ENCODE measurements at places on chromosomes 6 and 20.
A peak's percentile ranks its signal among the peaks of the same experiment; 100 is the strongest.

GRCh38 chr6:40439026-40439800 lies 148.0 kb downstream of the LRFN2 start:
- DNase-seq = no peak
- no peaks in the 10 kb centered on the region for H3K4me1 ChIP-seq
- H3K36me3 ChIP-seq = no peaks in the 10 kb centered on the region
- no peak overlapping the region for H3K27ac ChIP-seq

DNA sequence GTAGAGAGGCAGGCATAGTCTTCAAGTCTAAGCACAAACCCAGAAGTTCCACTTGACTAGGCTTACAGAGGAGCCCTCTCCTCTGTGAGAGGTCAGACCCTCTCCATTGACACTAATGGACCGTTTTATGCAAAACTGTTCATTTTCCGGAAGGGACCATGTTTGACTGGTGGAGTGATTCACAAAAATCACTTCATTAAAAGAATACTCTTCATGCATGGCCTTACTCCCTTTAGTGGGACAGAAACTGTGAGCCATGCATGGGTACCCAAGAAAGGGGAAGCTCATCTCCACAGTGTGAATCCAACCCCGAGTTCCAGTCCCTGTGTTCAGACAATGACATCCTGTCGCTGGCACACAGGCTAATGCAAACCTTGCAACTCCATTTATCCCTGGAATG lies 63.2 kb downstream of the OLIG3 start:
- no peaks in the 10 kb centered on the region for H3K36me3 ChIP-seq
- H3K27ac ChIP-seq = no peak overlapping the region
- no peak for DNase-seq
- H3K27me3 ChIP-seq = no peaks in the 10 kb centered on the region
- H3K4me3 ChIP-seq = no peak overlapping the region
- no peaks in the 10 kb centered on the region for H3K4me1 ChIP-seq

DNA sequence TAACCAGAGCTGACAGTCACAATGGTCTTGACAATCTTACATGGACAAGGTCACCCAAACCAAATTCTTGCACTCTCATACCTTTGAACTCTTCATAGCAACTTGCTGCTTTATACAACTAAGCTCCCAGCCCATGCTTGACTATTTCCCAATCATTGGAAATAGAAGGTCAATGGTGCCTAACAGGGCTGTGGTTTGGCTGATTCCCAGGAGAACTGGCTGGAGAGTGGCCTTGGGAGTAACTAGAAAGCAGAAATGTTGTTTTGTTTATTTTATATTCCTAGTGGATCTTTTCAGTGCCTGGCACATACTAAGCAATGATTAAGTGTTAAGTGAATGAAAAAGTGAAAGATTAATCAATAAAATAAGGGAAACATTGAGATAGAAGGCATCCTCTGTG lies 3.0 kb downstream of the SPINT4 start:
- H3K4me1 ChIP-seq = no peaks in the 10 kb centered on the region
- DNase-seq = no peak
- H3K27me3 ChIP-seq = no peaks in the 10 kb centered on the region
- H3K27ac ChIP-seq = no peak overlapping the region

GRCh38 chr20:46695892-46696291 lies 6.6 kb upstream of the TP53RK start:
- no peaks in the 10 kb centered on the region for H3K27me3 ChIP-seq
- no peak overlapping the region for H3K27ac ChIP-seq
- no peak for DNase-seq
- no peaks in the 10 kb centered on the region for H3K4me1 ChIP-seq

DNA sequence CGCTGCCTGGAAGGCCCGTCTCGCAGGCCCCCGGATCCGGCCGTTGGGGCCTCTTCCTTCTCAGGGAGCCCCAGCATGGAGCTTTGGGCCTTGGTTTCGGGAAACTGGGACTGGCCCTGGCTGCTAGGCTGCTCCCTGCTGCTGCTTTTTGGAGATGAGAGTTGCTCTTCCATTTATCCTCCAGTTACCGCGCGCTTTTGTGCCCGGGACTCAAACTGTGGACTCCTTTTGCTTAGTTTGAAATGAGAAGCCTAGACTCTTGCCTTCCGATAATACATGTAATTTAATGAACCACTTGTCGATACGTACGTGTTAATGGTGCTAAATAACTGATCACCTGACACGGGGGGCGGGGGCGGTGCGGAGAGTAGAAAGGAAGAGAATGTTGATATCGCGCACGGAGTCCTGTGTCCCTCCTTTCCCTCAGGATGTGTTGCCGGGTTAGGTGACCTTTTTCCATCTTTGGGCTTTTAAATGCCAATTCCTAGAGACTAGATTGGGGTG lies 968 bp downstream of the PHF3 start:
- peak overlapping the region; percentile 92 for H3K27ac ChIP-seq
- peaks cover 15% of the 10 kb centered on the region for H3K4me1 ChIP-seq
- peak overlapping the region; percentile 76 for H3K4me3 ChIP-seq

DNA sequence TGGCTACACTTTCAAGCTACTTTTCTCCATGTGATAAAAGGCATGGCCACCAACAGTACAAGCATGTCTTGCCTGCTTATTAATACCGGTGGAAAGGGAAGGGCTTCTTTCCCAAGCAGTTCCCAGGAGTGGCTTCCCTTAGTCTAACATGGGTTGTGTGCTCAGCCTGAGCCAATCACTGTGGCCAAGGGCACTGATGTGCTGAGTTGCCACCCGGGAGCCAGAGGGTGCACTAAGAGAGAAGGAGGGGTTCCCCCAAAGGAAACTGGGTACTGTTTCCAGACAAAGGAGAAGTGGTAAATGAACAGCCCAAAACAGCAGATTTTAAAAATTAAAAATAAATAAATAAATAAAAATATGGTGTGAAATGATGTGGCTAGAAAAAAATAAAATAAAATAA lies 68.5 kb downstream of the BANF2 start:
- no peaks in the 10 kb centered on the region for H3K27me3 ChIP-seq
- no peak overlapping the region for H3K4me3 ChIP-seq
- H3K27ac ChIP-seq = no peak overlapping the region
- no peaks in the 10 kb centered on the region for H3K36me3 ChIP-seq
- no peak for DNase-seq
- H3K4me1 ChIP-seq = peaks cover 8% of the 10 kb centered on the region

DNA sequence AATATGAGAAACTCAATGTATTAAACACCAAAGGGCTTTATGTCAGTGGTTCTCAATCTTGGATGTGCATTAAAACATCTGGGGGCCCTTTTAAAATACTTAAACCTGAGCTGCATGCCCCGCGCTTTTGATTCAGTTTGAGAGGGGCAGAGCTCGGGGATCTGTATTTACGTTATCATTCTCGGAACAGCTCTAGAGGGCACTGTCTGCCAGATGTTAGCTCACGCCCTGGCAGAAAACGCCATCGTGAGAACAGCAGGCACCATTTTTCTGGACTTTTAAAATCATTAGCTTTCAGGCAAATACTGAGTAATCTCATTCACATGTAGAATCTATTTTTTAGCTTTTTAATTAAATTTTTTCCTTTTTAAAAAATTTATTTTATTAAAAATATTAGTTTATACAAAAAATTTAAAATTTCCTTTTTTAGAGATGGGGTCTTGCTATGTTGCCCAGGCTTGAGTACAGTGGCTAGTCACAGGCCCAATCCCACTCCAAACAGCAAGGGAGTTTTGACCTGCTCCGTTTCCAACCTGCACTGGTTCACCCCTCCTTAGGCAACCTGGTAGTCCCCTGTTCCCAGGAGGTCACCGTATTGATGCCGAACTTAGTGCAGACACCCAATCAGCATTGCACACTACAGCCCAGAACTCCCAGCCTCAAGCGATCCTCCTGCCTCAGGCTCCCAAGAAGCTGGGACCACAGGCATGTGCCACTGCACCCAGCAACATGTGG lies 30.0 kb upstream of the ZNF133 start:
- H3K27me3 ChIP-seq = no peaks in the 10 kb centered on the region
- no peak for DNase-seq
- no peaks in the 10 kb centered on the region for H3K4me1 ChIP-seq
- no peaks in the 10 kb centered on the region for H3K36me3 ChIP-seq

DNA sequence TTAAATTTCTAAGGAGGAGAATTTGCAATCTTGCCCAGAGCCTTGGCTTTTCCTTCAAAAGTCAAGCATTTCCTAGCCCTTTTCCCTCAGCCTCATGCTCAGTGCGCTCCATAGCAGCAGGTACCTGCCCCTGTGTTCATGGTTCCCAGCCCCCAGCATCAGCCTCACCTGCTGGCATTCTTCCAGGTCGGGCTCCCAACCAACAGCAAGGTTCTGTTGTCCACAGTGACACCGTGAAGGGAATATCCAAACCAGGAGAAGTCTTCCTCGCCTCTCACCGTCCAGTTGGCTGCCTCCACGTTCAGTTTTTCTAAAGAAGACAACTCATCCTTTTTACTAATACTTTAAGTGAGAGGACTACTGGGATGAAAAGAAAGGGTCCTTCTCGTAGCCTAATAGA lies 42.7 kb downstream of the GPLD1 start:
- H3K4me1 ChIP-seq = no peaks in the 10 kb centered on the region
- no peak overlapping the region for H3K4me3 ChIP-seq
- H3K27me3 ChIP-seq = no peaks in the 10 kb centered on the region
- DNase-seq = no peak
- no peaks in the 10 kb centered on the region for H3K36me3 ChIP-seq
- H3K27ac ChIP-seq = no peak overlapping the region

DNA sequence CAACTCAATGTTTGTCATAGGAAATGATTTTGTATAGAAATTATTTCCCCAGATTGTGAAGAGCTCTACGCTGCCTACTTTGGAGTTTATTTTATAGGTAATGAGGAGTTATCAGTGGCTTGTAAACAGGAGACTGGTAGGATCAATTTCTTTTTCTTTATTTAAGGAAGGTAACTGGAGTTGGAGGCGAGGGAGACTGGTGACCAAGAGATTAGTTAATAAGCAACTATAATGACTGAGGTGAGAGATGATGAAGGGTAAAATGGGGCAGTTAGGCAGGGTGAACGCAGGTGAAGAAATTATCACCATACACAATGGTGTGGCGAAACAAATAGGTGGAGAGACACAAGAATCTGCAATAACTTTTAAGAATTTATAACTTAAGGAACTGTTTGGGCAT lies 100.2 kb downstream of the PRKN start:
- DNase-seq = no peak
- H3K27ac ChIP-seq = no peak overlapping the region
- no peaks in the 10 kb centered on the region for H3K36me3 ChIP-seq
- no peaks in the 10 kb centered on the region for H3K27me3 ChIP-seq

DNA sequence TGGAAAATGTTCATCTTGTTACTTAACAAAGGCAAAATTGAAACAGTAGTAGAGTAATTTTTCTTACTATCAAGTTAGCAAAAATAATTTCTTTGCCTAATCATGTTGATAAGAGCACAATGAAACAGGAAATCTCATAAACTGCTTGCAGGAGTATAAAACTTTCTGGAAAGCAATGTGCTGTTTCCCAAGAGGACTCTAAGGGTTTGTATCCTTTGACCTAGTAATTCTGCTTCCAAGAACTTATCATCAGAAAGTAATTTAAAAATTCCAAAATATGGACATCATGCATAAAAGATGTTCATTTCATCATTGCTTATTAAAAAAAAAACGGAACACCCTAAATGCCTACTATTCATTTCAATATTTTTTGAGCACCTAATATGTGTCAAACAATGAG lies 46.1 kb upstream of the TNFAIP3 start:
- H3K4me1 ChIP-seq = no peaks in the 10 kb centered on the region
- no peak overlapping the region for H3K27ac ChIP-seq
- no peaks in the 10 kb centered on the region for H3K36me3 ChIP-seq
- H3K4me3 ChIP-seq = no peak overlapping the region
- no peaks in the 10 kb centered on the region for H3K27me3 ChIP-seq

- no peaks in the 10 kb centered on the region for H3K36me3 ChIP-seq
- peaks cover 6% of the 10 kb centered on the region for H3K4me1 ChIP-seq
- H3K27ac ChIP-seq = no peak overlapping the region
- DNase-seq = no peak
Observed at GRCh38 chr6:39386487-39386886, 64.0 kb upstream of the KCNK16 start.

- H3K4me3 ChIP-seq = no peak overlapping the region
- no peak overlapping the region for H3K27ac ChIP-seq
- no peaks in the 10 kb centered on the region for H3K36me3 ChIP-seq
- DNase-seq = no peak
Observed at GRCh38 chr6:36656441-36656840, 22.1 kb upstream of the CDKN1A start.

- H3K4me1 ChIP-seq = no peaks in the 10 kb centered on the region
- peaks cover 7% of the 10 kb centered on the region for H3K27me3 ChIP-seq
- no peak overlapping the region for H3K27ac ChIP-seq
- DNase-seq = peak; percentile 20
- H3K4me3 ChIP-seq = no peak overlapping the region
- no peaks in the 10 kb centered on the region for H3K36me3 ChIP-seq
Observed at GRCh38 chr6:142088858-142089216, 43.9 kb upstream of the GJE1 start.

GRCh38 chr6:39686976-39687375 lies 38.2 kb downstream of the KIF6 start:
- no peak for DNase-seq
- no peaks in the 10 kb centered on the region for H3K4me1 ChIP-seq
- H3K27ac ChIP-seq = no peak overlapping the region

DNA sequence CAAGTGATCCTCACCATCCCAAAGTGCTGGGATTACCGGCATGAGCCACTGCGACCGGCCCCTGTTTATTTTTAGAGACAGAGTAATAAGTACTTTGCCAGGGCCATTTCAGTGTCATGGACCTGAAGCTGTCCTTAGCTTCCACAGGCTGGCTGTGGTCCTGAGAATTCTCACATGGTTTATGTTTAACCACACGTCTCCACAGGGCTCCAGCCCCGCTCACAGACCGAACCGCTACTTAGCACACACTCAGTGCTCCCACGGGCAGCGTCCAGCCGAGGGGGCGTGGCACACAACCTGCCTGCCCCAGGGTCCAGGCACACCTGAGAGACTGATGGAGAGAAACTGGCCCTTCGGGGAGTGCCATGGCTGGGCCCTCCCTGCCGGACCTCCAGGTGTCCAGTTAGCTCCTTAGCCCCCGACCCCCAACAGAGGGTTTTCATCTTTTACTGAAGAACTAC lies 11.7 kb downstream of the ACSS1 start:
- H3K36me3 ChIP-seq = no peaks in the 10 kb centered on the region
- H3K27ac ChIP-seq = no peak overlapping the region
- DNase-seq = peak; percentile 69
- H3K27me3 ChIP-seq = no peaks in the 10 kb centered on the region
- H3K4me1 ChIP-seq = peaks cover 57% of the 10 kb centered on the region

DNA sequence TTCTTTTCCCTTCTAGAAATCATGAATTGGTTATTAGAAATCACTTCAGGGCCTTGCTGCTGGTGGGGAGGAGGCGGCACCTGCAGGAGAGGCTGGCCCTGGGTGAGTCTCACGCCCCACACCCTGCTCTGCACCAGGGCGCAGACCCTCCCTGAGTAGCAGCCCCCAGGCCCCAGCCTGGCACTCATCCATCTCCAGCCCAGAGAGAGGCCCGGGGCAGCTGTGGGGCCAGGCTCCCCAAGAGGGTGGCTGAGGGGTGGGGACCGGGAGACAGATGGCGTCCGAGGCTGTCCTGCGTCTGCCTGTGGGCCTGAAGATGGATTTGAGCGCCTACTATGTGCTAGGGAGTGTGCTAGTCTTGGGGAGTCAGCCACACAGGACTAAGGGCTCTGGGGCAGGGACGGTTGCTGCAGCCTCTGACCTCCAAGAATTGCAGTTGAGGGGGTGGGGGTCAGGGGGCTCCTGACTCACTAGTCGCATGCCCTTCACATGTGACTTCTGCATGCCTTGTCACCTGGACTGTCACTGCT lies 59.6 kb upstream of the GATA5 start:
- no peaks in the 10 kb centered on the region for H3K36me3 ChIP-seq
- no peak for DNase-seq
- H3K4me3 ChIP-seq = no peak overlapping the region

Data from pancreas (tissue), 10 donors.